ENCODE measurements at places on chromosomes 3 and 15.

GRCh38 chr3:71423151-71423906 is 160.2 kb downstream of the FOXP1 start:
- DNase-seq, result no peak

DNA sequence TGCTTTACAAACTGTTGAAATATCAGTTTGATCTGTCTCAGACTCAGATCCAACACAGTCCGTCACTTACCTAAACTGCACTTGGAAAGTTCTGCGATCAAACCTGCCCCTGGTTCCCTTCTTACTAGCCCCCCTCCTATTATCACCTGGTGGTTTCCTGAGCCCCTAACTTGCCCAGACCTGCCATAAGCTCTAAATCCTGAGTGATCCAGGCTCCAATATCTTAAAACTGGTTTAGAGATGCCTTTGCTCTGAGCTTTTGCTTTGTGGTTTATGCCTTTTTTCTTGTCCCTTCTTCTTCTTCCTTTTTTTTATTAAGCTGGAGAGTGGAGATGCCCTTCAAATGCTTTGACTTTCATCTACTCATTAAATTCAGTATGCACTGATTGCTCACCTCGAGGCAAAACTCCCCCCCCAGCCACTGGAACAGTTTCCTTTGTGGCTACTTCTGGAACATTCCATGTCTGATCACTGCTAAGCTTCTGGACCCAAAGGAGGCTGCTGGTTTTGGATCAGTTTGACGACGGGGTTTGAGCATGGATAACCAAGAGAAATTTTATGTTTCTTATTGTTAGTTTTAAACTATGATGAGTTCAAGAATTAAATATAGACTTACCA is 3.5 kb upstream of the ITGB5 start:
- DNase-seq, result no peak

DNA sequence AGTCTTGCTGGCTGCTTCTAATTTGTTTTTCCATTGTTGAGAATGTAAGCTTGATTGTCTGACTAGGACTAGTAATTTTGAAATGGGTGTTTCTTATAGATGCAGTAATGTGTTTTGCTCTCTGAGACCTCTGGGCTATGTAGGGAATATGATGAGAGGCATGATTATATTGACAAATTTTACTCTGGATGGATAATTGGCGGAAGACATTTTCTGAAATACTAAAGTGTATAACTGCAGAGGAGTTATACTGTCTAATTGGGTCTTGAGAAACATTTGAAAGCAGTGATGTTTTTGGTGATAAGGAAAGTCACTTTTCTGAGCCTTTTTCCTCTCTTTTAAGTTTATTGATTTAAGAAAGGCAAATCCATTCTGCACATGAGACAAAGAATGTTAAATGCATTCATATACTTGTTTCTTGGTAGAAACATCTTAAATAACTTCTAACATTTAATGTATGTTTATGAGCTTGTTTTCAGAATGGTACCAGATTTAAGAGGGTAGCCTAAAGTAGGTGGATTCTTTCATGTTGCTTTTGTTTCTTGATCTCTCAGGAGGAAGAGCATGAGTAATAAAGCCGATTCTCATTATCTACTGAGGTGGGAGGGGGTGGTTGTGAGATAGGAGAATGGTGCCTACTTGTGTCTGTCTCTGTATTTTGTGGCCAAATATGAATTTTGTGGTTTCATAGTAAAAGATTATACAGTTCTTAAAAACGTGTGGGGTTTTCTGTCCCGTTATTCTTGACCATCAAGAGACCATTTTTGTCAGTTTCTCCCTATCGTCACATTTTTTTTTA is 2.0 kb downstream of the ATP2C1 start:
- DNase-seq, result no peak

- no peak for DNase-seq
Measured at GRCh38 chr3:192408647-192409200, 318.6 kb downstream of the FGF12 start.

DNA sequence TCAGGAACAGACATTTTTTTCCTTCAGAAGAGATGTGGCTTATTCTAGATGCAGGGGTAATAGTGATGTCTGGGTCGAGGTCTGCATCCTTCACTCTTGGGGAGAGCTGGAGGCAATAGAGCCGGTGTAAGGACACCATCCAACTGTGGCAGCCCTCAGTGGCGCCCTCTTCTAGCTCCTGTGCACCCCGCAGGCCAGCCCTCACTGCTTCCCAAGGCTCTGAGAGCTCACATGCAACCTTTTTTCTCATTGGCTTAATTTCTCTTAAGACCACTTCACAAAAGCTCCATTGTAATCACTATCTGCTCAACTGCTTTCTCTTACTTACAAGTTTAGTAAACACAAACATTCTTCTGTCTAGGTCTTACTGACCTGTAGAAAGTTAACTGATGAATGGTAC is 3.9 kb upstream of the VPS8 start:
- DNase-seq, result no peak

GRCh38 chr15:74868059-74868458 is 5.1 kb downstream of the SCAMP2 start:
- DNase-seq, result no peak

DNA sequence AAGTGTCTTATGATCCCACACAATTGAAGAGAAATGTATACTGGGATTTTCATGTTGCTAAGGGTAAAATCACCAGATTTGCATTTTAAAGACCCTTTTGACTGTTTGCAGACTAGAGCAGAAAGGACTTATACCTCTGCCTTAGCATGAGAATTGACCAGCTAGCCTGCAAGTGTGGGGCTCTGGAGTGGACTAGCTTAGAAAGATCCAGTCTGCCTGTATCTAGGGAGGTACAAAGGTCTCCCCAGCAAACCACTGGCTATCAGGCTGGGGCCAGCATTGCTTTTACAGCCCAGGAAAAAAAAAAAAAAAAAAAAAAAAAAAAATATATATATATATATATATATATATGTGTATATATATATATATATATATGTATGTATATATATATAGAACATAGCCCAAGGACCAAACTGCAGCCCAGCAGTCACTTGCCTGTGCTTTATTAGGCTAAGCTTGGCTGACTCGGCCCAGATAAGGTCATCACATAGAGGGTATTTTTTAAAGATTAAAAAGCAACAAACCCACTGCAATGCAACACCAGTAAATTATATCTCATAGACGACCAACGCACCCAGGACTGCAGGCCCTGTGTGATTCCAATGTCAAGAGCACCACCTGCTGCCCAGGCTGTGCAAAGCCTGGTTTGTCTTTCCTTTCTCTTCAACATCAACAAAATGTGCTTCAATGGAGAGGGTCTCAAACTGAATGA is 63.7 kb downstream of the DCLK3 start:
- DNase-seq, result no peak

Measured in stimulated activated CD8-positive, alpha-beta memory T cell treated with anti-CD3 and anti-CD28 coated beads, Interleukin-2, amount 100 ng/mL, for 1 hour (primary cell).